ENCODE measurements at places on chromosomes 1 and 21.

- DNase-seq = no peak
Measured at GRCh38 chr1:60510162-60510561, 436.6 kb upstream of the C1orf87 start.

GRCh38 chr1:239434181-239434580 lies 47.8 kb downstream of the CHRM3 start:
- DNase-seq = no peak

DNA sequence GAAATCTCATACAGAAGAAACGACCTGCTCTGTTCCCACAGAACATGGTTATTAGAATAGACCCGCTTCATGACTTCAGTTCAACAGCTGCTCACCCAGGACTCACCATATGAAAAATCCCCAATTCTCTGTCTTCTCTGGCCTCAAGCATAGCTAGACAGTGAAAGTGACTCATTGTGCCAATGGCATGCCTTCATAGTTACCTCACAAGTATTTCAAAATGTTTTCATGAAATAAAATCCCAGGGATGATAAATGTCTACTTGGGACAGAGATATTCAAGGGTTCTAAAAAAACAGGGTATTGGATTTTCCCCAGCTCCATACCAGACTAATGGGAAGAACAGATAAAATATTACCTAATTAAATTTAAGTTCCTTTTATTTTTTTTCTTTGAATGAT lies 82.3 kb downstream of the NOTCH2 start:
- DNase-seq = no peak

DNA sequence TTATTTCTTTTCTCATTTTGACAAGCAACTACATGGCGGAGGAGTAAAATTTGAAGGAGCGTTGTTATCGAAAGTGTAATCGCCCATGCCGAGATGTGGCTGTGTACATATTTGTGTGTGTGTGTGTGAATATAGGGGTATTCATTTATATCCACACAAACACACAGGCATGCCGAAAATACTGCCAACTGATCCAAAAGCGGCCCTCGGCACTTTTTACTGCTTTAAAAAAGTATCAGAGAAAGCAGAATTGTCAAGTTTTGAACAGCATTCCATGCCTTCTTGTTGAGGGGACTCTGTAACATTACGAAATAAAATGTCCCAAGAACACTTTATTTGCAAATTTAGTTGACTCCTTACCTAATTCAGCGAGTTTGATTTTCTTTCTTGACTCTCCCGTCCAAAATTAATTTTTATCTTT lies 1.1 kb downstream of the PBX1 start:
- DNase-seq = peak; percentile 61

All from brain (organoid and tissue), 16 donors.